Stimulated activated CD4-positive, alpha-beta T cell treated with anti-CD3 and anti-CD28 coated beads, TNF-alpha, amount 100 ng/mL, for 1 hour (primary cell): ENCODE measurements at places on chromosomes 16 and 17.

- DNase-seq = peak; percentile 37
Measured at GRCh38 chr17:63446753-63447470, 806 bp upstream of the CYB561 start.

DNA sequence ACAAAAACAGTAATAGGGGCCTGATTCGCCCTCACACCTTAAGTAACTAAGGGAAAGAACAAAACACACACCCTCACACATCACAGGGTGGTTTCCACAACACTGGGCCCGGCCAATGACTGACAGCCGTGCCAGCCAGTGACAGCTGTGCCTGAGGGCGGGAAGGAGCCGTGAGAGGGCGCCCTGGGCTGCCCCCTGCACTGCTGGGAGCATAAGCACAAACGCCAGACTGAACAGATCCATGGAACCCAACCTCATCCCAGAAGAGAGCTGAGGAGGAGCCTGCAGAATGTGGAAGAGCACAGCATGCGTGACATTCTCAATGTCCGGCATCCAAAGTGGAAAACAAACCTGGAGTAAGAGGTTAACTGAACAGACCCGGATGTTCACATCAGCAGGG lies 16.0 kb downstream of the CSNK1D start:
- peak; percentile 19 for DNase-seq

DNA sequence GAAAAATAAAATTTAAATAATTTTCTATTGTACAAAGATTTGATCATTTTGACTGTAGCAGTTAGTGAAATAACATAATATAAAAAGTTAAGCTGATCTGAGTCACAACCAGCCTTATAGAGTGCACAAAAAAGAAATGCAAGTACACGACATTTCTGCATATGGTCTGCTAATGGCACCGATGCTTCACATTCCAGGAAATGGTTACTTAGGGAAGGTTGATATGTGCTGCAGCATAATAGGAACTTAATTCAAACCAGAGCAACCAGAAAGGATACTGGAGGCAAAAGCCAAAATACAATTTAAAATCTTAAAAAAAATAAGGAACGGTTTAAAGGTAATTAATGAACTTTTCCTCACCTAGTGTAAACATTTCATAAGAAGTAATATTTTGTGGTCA lies 10.0 kb upstream of the CFDP1 start:
- DNase-seq = no peak

DNA sequence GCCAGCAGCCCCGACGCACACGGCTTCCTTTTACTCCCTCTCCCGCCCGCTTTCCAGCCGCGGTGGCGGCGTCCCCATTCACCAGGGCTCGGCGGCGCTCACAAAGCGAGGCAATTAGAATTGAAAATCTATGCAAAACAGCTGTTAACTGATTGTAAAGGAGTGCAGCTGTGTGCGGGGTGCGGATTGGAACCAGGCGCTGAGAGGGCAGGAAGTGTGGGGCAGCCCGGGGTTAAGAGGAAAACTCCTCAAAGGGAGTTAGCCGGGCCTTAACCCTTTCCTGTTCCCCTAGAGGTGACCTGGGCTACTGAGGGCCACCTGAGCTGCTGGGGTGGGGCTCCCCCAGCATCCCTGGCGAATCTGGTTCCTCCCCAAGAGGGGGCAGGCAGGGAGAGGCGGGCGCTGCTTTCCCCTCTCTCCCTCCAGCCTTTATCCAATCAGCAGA lies 5.8 kb upstream of the GSE1 start:
- no peak for DNase-seq

GRCh38 chr17:57737450-57737849 lies 7.6 kb downstream of the CCDC182 start:
- no peak for DNase-seq
